ENCODE measurements at places on chromosomes 4 and X. TPM values are rescaled to one million over a fixed set of nuclear protein-coding genes. Genes with fewer than 3 reads are reported as not detected.

- no peak for DNase-seq
Observed at GRCh38 chr4:156790866-156791265, 180.7 kb downstream of the PDGFC start.

GLOD5 gene
- total RNA-seq = not detected

GRCh38 chr4:39032218-39033085, at the start of gene TMEM156:
TMEM156 (minus strand) TSS chr4:39032409; CDS start chr4:39032313, 96 bp downstream.
- no peak for DNase-seq

ODAPH gene
- total RNA-seq = not detected

GRCh38 chr4:16006771-16007446, 43.9 kb upstream of the FGFBP2 start:
- DNase-seq = no peak

DNA sequence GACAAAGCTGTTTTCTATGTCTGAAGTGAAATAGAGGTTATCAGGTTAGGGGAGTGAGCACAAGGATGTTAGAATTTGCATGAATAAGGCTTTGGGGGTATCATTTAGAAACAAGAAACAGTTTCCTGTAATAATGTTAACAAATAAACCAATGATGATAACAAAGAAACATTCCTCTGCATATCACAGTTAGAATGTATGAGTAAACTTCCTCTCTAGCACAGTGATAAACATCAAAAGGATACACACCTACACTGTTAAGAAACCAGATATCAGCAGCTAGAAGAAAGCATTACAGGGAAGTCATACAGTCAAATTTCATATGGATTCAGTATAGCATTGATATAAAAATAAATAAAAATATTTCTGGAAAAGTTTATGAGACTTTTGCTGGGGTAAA, 340.0 kb upstream of the MAGEB16 start:
- no peak for DNase-seq

DNA sequence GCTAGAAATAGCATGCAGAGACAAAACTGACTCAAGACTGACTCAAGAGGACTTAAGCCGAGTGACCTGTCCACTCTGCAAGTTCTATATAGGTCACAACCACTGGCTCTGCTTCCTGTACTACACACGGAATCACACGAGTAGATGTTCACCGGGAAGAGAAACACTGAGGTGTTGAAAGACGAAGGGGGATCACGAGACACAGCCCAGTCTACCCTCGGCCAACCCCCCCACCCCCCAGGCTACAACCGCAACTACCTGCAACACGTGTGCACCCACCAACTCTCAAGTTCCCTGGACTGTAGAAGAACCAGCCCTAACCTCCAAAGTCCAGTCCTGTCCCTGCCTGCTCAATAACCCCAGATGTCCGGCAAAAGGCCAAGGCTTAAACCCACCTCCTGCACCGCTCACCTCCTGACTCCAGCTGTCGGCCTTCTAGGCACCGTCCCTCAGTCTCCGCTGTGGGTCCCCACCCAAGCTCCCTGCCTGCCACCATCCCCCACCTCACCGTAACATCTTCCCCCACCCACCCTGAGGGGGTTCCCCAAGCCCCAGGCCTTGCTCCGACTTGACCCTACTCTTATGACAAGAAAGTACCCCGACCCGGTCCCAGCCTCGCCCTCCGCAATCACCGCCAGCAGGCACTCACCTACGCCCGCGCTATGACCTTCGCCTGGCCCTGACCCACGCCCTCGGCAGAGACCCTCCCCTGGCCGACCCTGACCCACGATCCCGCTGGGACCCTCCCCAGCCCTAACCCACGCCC, 739 bp downstream of the GAK start:
- no peak for DNase-seq

DNA sequence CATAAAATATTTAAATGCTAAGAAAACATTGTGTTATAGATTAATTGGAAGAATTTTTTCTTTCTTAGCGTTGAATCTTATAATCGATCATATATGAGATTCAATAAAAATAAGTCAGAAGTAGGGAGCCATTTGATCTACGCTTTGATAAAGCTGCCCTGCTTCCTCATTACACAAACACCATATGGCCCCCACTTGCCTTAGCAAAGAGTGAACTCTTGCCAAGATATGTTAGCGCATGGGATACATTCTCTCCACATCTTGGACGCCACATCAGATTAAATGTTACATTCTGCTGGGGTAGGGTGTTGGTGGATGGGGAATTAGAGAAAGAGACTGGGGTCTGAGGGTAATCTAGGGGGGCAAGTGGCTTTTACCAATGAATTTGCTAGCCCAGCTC, 207.7 kb upstream of the MID1 start:
- no peak for DNase-seq

PLA2G12A gene
- 37.9 TPM for total RNA-seq

DNA sequence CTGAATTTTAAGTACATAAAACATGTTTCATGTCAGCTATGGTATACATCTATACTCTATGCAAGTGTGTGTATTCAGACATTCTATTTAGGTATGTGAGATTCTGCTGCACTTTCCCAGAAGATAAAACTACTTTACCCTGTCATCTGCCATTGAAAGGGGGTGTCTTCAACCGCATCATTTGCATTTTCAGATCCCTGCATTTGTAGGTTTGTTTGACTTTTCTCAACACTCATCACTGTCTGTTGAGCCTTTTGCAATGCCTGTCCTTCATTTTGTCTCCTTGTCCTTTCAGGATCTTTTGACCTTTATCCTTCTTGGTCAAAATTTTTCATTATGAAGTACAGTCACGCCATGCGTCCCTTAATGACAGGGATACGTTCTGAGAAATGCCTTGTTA, 103.5 kb downstream of the TMA16 start:
- DNase-seq = no peak

GRCh38 chr4:37757121-37757520, 69.4 kb upstream of the PGM2 start:
- DNase-seq = no peak

DNA sequence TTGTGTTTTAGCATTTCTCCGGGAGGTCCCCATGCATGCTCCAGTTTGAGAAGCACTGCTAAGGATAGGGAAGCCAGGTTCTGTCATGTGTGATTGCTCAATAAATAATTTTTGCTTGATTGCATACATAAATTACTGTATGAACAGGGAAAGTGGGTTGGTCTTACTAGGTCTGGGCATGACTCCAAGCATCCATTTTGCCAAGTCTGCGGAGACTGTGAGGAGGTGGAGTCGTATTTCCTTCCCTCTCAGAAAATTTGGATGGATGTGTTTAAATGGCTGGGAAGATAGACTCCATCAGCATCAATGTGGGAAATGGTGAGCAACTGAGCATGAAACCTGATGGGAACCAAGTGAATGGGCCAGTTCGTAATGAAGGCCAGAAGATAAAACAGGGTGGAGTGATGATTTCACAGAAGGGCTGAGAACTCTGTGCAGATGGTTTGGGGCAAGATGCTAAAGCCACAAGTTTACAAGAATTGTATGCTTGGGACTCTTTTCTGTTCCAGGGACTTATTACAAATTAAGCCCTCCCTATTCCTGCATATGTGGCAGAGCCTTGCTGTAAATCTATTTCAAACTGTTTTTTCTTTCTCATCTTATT, 84.1 kb downstream of the NHS start:
- DNase-seq = no peak

HDAC8 gene
- 24.1 TPM for total RNA-seq

GRCh38 chrX:53072418-53073114, 9.6 kb upstream of the TSPYL2 start:
- no peak for DNase-seq

GRCh38 chrX:79161655-79162054, 17.2 kb downstream of the GPR174 start:
- no peak for DNase-seq

GPR119 gene
- total RNA-seq = not detected

ADH1A gene
- total RNA-seq = not detected

- no peak for DNase-seq
Observed at GRCh38 chr4:70629469-70630090, 1.0 kb downstream of the ENAM start.

DNA sequence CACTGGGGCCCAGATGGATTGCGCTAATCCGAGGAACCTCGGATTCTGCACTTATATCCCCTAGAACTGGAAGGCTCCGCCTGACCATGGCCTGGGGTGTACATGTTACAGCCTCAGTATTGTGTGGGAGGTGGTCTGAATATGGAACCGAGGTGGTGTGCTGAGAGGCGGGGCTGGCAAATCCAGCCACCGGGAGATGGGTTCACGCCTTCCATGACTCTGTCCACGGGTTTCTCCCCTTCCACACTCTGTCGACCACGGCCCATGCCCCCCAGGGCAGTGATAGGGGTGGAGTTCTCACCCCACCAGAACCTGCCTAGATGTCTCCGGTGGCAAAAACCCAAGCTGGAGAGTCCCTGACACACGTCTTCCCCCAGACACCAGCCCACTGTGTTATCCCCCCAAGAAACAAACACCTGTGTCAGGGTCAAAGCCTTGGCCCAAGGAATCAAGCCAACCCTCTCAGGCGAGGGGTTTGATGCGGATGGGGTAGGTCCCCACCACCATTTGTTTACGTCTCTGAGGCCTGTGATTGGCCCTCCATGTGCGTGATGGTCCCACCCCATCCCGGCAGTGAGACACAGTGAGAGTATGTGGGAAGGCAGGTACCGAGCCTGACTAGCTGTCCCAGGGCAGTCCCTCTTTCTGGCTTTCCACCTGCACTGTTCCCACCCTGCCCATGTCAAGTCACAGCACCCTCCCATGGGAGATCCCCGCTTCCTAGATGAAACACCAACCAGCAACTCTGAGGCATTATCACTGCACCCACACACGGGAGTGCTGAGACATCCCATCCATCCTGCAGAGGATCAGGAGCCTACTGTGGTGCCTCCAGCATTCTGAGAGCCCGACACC, 6.6 kb upstream of the LOC101059915 start:
- DNase-seq = no peak

GRCh38 chrX:77087529-77088169, 359.5 kb upstream of the FGF16 start:
- no peak for DNase-seq

AMELX gene
- total RNA-seq = not detected

OPN1MW gene
- not detected for total RNA-seq

RASL11B gene
- 0.34 TPM for total RNA-seq

Data from HCT116 (cell line).